ENCODE measurements at places on chromosomes 5 and 9. TPM values are rescaled to one million over a fixed set of nuclear protein-coding genes. Genes with fewer than 3 reads are reported as not detected.

Gene CCDC187
- total RNA-seq: not detected

Gene SPINK7
- total RNA-seq: not detected

Gene HEXB
- total RNA-seq: 164 TPM

Gene F2R
- 99.4 TPM for total RNA-seq

Gene CTXN3
- not detected for total RNA-seq

Gene HTR1A
- total RNA-seq: not detected

Gene C5orf24
- total RNA-seq: 76.2 TPM

Gene JAKMIP2
- total RNA-seq: not detected

Gene IFNA21
- not detected for total RNA-seq

Gene LRRC14B
- not detected for total RNA-seq

Gene ADAMTS6
- 47.0 TPM for total RNA-seq

Gene GFI1B
- not detected for total RNA-seq

Gene TAF11L5
- not detected for total RNA-seq

Gene FOXD4
- total RNA-seq: 0.17 TPM

Gene SPATA6L
- 2.7 TPM for total RNA-seq

Gene FOXD4L5
- not detected for total RNA-seq

Gene ZBTB5
- 14.4 TPM for total RNA-seq

Gene FRRS1L
- under 0.01 TPM for total RNA-seq

Gene PCDHB8
- total RNA-seq: 0.34 TPM

Gene RNF183
- total RNA-seq: not detected

Gene CCL27
- total RNA-seq: not detected

Gene PLAC8L1
- not detected for total RNA-seq

Gene BNC2
- total RNA-seq: 8.6 TPM

Gene FAM221B
- not detected for total RNA-seq

Gene KIF12
- 0.14 TPM for total RNA-seq

Gene ANKRD34B
- total RNA-seq: not detected

Gene PCDHA7
- total RNA-seq: 0.19 TPM

Gene IFNA13
- not detected for total RNA-seq

Gene SMIM27
- 2.6 TPM for total RNA-seq
